ENCODE measurements at places on chromosomes 16 and 17.

GRCh38 chr17:29835435-29836351 is 94.3 kb downstream of the SSH2 start:
- H3K4me3 ChIP-seq = no peak overlapping the region
- peaks cover 6% of the 10 kb centered on the region for H3K4me1 ChIP-seq
- peak; percentile 73 for DNase-seq
- no peaks in the 10 kb centered on the region for H3K36me3 ChIP-seq
- no peaks in the 10 kb centered on the region for H3K27me3 ChIP-seq

GRCh38 chr16:84455031-84455430 is 49.4 kb downstream of the MEAK7 start:
- DNase-seq = no peak
- no peak overlapping the region for H3K27ac ChIP-seq
- no peaks in the 10 kb centered on the region for H3K36me3 ChIP-seq
- no peaks in the 10 kb centered on the region for H3K27me3 ChIP-seq

GRCh38 chr16:54347961-54348360 is 61.4 kb upstream of the IRX3 start:
- H3K27ac ChIP-seq = no peak overlapping the region
- H3K4me3 ChIP-seq = no peak overlapping the region
- no peak for DNase-seq

DNA sequence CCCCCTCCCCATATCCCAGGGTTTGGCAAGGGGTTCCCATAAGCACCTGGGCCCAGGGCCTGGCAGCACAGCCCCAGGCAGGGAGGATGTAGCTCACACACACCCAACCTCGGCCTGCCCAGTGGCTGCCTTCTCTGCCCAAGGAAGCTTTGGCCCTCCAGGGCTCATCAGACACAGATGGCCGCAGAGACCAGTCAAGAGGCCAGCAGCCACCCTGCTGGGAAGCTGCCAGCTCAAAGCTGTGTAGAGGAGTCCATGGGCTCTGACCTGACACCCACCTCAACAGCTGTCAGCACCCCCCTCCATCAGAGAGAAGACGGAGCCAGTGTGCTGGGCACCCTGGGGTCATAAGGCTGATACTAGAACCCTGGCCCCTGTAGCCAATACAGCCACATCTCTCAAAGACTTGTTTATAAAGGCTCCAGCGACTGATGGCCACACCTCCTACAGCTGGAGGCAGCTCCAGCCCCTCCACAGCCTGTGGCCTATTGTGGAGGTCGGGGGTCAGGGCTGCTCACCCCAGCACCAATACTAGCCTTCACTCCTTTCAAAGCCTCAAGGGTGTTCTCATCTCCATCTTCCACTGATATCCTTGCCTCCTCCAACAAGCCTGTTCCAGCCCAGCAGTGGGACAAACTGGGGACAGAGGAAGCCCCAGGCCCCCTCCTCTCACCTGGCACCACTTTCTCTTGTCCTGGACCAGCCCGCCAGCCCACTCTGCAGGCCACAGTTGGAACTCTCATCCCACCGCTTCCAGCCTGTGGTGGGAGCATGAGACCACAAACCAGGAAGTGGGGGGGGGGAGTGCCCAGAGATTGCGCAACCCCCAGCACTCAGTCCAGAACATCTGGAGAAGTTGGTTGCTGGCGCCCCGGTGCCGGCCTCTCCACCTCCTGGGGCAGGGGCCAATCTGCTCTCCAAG is 2.2 kb upstream of the MPG start:
- peaks cover 77% of the 10 kb centered on the region for H3K4me1 ChIP-seq
- no peaks in the 10 kb centered on the region for H3K27me3 ChIP-seq
- peak; percentile 88 for DNase-seq
- H3K27ac ChIP-seq = peak overlapping the region; percentile 95

DNA sequence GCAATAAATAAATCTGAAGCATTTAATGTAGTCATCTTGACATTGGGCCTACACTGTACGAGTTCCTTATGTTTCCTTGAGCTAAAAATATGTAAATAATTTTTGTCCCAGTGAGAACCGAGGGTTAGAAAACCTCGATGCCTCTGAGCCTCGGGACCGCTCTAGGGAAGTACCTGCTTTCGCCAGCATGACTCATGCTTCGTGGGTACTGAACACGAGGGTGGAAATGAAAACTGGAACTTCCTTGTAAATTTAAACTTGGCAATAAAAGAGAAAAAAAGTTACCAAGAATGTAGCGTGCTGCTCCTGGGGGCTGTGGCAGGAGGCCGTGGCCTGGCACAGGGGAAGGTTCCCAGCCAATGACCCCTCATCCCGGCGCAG is 74.1 kb downstream of the SOCS1 start:
- peak; percentile 45 for DNase-seq
- no peaks in the 10 kb centered on the region for H3K27me3 ChIP-seq
- no peaks in the 10 kb centered on the region for H3K4me1 ChIP-seq
- H3K4me3 ChIP-seq = no peak overlapping the region

DNA sequence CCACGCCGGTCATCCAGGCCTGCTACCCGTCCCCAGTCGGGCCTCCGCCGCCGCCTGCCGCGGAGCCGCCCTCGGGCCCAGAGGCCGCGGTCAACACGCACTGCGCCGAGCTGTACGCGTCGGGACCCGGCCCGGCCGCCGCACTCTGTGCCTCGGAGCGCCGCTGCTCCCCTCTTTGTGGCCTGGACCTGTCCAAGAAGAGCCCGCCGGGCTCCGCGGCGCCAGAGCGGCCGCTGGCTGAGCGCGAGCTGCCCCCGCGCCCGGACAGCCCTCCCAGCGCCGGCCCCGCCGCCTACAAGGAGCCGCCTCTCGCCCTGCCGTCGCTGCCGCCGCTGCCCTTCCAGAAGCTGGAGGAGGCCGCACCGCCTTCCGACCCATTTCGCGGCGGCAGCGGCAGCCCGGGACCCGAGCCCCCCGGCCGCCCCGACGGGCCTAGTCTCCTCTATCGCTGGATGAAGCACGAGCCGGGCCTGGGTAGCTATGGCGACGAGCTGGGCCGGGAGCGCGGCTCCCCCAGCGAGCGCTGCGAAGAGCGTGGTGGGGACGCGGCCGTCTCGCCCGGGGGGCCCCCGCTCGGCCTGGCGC is 2.4 kb downstream of the HIC1 start:
- peak overlapping the region; percentile 57 for H3K4me3 ChIP-seq
- H3K36me3 ChIP-seq = peaks cover 21% of the 10 kb centered on the region
- peaks cover 91% of the 10 kb centered on the region for H3K4me1 ChIP-seq

GRCh38 chr17:65197201-65197600 is 60.0 kb downstream of the RGS9 start:
- no peak overlapping the region for H3K4me3 ChIP-seq
- H3K4me1 ChIP-seq = no peaks in the 10 kb centered on the region
- H3K36me3 ChIP-seq = no peaks in the 10 kb centered on the region
- no peaks in the 10 kb centered on the region for H3K27me3 ChIP-seq
- H3K27ac ChIP-seq = no peak overlapping the region

GRCh38 chr17:78664476-78665386 is 87.5 kb upstream of the DNAH17 start:
- H3K27me3 ChIP-seq = no peaks in the 10 kb centered on the region
- no peak overlapping the region for H3K4me3 ChIP-seq
- H3K4me1 ChIP-seq = peaks cover 26% of the 10 kb centered on the region
- peaks cover 8% of the 10 kb centered on the region for H3K36me3 ChIP-seq
- no peak overlapping the region for H3K27ac ChIP-seq

DNA sequence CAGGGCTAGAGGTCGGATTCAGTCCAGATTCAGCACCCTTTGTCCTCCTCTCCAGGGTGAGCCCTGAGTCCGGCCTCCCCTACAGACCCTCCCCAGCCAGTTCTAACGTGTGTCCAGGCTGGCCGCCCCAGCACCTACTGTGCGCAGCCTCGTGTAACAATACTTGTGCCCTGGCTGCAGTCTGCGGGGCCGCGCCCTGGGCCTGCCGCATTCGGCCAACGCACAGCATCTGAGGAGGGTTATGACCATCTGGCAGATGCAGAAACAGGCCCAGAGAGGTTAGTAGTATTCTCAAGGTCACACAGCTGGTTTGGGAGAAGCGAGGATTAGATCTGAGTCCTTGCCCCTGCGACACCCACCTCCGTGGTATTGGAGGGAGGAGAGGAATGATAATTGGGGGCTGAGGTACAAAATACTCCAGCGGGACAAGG is 968 bp downstream of the RIPOR1 start:
- H3K4me3 ChIP-seq = peak overlapping the region; percentile 93
- H3K4me1 ChIP-seq = peaks cover 50% of the 10 kb centered on the region
- DNase-seq = no peak
- no peaks in the 10 kb centered on the region for H3K27me3 ChIP-seq

- no peak overlapping the region for H3K27ac ChIP-seq
- no peaks in the 10 kb centered on the region for H3K27me3 ChIP-seq
- peaks cover 14% of the 10 kb centered on the region for H3K4me1 ChIP-seq
These were observed 10.5 kb downstream of the PIK3R6 start for GRCh38 chr17:8856869-8857575.

DNA sequence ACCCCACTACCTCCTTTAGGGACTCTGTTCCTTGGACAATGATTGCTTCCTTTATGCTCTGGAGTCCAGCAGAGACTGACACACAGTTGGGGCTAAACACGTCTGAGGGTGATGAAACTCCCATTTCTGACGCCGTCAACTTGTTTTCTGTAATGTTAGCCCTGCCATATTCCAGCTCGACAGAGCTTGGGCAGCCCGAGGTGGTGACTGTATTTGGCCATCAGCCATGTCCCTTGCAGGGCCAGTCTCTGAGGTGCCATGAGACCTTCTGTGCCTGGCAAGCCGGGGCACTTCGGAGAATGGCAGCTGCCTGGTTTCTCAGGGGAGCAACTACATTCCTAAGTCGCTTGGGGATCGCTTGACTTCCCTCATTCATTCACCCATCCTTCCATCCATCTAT is 278.9 kb upstream of the TNRC6C start:
- H3K4me3 ChIP-seq = no peak overlapping the region
- peaks cover 6% of the 10 kb centered on the region for H3K4me1 ChIP-seq
- no peak overlapping the region for H3K27ac ChIP-seq
- no peak for DNase-seq
- no peaks in the 10 kb centered on the region for H3K36me3 ChIP-seq

DNA sequence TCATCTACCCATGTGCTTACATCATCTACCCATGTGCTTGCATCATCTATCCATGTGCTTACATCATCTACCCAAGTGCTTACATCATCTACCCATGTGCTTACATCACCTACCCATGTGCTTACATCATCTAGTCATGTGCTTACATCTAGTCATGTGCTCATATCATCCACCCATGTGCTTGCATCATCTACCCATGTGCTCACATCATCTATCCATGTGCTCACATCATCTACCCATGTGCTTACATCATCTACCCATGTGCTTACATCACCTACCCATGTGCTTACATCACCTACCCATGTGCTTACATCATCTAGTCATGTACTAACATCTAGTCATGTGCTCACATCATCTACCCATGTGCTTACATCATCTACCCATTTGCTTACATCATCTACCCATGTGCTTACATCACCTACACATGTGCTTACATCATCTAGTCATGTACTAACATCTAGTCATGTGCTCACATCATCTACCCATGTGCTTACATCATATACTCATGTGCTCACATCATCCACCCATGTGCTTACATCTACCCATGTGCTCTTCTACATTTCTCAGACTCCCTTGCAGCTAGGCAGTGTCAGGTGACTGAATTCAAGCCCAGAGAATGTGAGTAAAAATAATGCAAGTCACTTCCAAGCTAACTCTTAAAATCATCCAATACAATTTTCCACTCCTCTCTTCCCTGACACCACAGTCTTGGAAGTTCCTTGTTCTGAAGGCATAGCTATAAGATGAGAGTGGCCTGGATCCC is 196.8 kb downstream of the CBLN1 start:
- no peaks in the 10 kb centered on the region for H3K27me3 ChIP-seq
- no peaks in the 10 kb centered on the region for H3K36me3 ChIP-seq
- DNase-seq = no peak
- no peaks in the 10 kb centered on the region for H3K4me1 ChIP-seq

GRCh38 chr16:23920446-23920845 is 84.7 kb downstream of the PRKCB start:
- H3K4me1 ChIP-seq = no peaks in the 10 kb centered on the region
- no peak overlapping the region for H3K27ac ChIP-seq

DNA sequence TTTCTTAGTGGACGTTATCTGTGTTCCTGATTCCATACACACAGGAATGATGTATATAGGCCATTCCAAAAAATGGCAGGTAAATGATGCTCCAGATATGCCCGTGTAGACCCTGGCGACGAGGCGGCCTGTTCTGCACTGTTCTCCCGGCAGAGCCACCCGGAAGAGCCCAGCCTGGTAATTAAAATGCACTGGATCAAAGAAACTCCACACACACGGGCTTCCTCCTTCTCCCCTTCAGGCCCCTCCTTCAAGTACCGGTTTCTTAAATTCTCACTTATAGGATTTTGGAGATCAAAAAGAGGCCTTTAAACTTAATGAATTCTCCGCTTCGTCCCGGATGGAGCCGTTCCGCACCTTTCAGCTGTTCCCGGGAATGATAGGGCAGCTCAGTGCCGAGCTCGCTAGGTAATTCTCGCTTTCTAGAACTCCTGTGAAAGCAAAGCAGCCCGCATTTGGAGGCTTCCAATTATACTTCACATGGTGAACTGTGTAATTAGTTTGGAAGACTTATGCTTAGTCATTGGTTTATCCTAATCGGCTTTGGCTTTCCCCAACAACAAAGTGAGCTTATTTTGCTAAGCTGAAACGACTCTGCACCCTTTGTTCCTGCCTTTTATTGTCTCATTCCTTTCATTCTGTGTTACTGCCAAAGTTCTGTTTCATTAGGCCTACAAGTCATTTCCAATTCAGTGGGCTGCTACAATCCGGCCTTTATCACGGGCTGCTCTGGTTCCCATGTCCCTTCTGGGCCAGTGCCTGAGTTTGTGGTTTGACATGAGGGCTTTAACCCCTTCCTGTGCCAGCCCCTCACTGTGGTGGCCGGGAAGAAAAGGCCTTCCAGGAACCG is 150.0 kb downstream of the MSI2 start:
- H3K27me3 ChIP-seq = no peaks in the 10 kb centered on the region
- peak; percentile 69 for DNase-seq
- peaks cover 17% of the 10 kb centered on the region for H3K4me1 ChIP-seq
- no peak overlapping the region for H3K4me3 ChIP-seq
- H3K27ac ChIP-seq = no peak overlapping the region

- no peak for DNase-seq
- H3K36me3 ChIP-seq = no peaks in the 10 kb centered on the region
These were observed 314.3 kb downstream of the KCNJ2 start for GRCh38 chr17:70483624-70484023.

GRCh38 chr17:6162216-6162615 is 92.0 kb downstream of the WSCD1 start:
- no peak for DNase-seq
- no peak overlapping the region for H3K27ac ChIP-seq
- H3K27me3 ChIP-seq = no peaks in the 10 kb centered on the region
- no peak overlapping the region for H3K4me3 ChIP-seq
- no peaks in the 10 kb centered on the region for H3K36me3 ChIP-seq

- H3K36me3 ChIP-seq = no peaks in the 10 kb centered on the region
- no peak overlapping the region for H3K4me3 ChIP-seq
These were observed 178.0 kb upstream of the IRX6 start for GRCh38 chr16:55145771-55146603.
